Brain pericyte (primary cell): ENCODE measurements at places on chromosomes 11 and 22.

DNA sequence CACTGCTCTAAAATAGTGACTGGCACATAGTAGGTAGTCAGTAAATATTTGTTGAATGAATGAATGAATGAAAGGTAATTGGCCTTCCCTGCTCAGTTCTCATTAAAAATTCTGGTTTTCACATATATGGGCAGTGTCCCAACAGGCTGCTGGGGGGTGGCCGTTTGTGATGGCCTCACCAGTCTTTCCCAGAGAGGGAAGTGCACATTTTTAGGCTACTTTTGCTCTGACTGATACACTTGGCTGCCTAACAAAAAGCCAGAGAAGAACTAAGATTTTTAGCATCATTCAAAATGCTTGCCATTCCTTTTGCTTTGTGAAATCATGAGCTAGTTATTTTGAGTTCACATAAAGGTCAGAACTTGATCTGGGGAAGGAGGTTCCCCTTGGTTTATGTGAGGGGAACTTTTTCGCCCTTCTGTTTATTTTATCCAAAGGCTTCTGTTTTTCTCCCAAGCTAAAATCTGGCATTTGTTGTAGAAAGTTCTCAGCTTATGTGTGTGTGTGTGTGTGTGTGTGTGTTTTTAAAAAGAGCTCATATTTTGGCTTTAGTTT is 83.1 kb downstream of the PTPRJ start:
- peak; percentile 83 for DNase-seq

- DNase-seq, result peak; percentile 66
Observed at GRCh38 chr11:64181506-64182411, 4.2 kb upstream of the STIP1 start.

- DNase-seq, result no peak
Observed at GRCh38 chr11:68106165-68106940, 14.8 kb downstream of the CHKA start.

DNA sequence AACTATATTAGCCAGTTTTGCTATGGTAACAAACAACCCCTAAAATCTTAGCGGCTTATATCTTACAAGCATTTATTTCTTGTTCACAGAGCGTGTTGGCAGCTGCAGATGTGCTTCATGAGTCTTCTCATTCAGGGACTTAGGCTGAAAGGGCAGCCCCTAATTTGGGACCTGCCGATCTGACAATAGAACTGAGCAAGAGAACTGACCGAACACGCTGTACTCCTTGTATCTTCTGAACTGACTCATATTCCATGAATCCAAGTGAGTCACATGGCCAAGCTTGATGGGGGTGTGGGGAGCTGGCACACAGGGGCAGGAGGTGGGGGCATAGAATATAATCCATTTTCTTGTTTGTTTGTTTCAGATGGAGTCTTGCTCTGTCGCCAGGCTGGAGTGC is 481.7 kb upstream of the CADM1 start:
- no peak for DNase-seq

DNA sequence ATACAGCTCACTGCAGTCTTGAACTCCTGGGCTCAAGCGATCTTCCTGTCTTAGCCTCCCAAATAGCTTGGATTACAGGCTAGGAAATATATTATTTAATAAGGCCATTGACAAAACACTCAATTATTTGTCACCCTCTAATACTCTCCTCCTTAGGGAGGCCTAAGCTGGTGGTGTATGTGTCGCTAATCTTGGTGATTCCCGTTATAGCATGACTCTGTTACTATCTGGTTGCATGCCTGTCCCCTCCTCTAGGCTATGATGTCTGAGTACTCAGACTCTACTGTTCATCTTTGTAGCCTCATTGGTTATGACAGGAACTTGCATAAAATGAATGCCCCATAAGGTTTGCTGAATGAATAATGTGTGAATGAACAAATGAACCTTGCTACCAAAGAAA is 87.6 kb downstream of the USP35 start:
- no peak for DNase-seq

DNA sequence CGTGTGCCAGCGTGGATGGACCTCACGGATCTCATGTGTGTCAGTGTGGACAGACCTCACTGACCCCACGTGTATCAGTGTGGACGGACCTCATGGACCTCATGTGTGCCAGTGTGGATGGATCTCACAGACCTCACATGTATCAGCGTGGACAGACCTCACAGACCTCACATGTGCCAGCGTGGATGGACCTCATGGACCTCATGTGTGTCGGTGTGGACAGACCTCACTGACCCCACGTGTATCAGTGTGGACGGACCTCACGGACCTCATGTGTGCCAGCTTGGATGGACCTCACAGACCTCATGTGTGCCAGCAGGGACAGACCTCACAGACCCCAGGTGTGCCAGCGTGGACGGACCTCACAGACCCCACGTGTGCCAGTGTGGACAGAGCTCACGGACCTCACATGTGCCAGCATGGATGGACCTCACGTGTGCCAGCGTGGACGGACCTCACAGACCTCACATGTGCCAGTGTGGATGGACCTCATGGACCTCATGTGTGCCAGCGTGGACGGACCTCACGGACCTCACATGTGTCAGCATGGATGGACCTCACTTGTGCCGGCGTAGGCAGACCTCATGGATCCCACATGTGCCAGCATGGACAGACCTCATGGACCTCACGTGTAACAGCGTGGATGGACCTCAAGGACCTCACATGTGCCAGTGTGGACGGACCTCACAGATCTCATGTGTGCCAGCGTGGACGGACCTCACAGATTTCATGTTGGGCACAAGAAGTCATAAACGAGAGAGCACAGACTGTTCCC is 18.2 kb downstream of the TTLL8 start:
- DNase-seq, result no peak

GRCh38 chr22:39722032-39722325 is 151.4 kb downstream of the CACNA1I start:
- no peak for DNase-seq

- DNase-seq, result no peak
Observed at GRCh38 chr22:48690583-48691317, 1136.9 kb downstream of the BRD1 start.

GRCh38 chr11:35918716-35919115 is 25.1 kb upstream of the LDLRAD3 start:
- no peak for DNase-seq

DNA sequence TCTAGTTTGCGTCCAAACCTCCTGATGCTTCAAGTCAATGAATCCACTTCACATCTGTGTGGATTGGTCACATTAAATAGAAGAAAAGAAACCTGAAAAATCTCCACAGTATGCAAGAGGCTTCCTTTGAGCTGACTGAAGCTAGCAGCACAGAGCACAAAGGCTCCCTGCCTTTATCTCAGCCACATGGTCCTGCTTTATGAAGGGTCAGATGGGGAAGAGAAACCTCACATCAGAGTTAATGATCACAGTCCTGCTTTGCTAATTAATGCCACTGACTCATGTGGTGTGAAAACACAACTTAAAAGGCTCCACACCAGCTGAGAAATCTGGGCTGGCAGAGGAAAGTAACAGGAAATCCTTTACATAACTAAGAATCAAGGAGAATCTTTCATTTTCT is 1291.0 kb downstream of the LRRC4C start:
- DNase-seq, result no peak

GRCh38 chr11:130159657-130160497 is at the start of gene ST14:
ST14 (plus strand) TSS chr11:130159782; CDS start chr11:130159980, 198 bp downstream.
- DNase-seq, result no peak

DNA sequence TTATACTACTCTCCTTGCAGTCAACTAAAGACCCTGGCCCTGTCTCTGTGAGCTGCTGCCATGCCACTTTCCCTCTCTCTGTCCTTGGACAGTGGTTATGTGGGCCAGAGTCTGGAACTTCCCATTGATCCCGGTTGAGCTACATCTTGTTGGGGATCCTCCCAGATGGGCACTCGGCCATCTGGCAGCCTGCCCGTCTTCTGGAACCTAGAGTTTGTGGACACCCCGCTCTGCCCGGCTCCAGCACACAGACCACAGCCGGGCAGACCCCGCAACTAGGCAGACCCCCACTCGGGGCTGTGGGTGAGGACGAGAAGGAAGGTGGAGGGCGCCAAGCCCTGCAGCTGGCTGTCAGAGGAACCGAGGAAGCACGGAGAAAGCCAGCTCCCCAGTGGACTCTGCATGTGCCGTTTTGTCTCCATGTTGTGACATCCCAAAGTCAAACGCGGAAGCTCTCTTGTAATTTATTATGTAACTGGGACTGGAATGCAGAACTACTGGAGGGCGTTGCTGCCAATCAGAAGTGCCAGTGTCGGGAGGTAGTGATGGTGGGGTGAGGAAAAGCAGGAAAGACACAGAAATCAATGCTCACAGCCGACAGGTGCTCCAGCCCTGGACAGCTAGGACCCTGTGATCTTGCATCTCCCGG is 207.7 kb downstream of the CEP164 start:
- no peak for DNase-seq

DNA sequence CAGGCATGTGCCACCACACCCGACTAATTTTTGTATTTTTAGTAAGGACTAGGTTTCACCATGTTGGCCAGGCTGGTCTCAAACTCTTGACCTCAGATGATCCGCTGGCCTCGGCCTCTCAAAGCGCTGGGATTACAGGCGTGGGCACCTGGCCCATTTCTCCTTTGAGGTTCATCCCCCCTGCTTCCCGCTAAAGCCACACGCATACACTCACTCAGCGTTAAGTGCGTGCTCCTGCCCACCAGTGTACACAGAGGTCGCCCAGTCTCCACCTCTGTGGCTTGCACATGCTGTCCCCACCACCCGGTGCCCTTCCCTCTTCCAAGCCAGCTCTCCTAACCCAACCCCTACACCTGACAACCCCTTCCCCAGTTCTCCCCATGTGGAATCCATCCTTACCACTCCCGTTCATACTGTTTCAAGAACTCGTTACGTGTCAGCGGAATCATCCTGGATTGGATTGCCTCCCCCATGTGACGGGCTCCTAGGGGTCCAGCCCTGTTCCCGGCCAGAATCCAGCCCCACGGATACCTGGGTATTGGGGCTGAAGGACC is 15.7 kb upstream of the CYTH4 start:
- DNase-seq, result no peak

- no peak for DNase-seq
Observed at GRCh38 chr11:60182541-60183330, at the start of gene MS4A6A. MS4A6A (minus strand) TSS chr11:60183083; CDS start chr11:60181727, 1,356 bp downstream.

GRCh38 chr11:29256580-29256979 is 760.2 kb downstream of the KCNA4 start:
- DNase-seq, result no peak

DNA sequence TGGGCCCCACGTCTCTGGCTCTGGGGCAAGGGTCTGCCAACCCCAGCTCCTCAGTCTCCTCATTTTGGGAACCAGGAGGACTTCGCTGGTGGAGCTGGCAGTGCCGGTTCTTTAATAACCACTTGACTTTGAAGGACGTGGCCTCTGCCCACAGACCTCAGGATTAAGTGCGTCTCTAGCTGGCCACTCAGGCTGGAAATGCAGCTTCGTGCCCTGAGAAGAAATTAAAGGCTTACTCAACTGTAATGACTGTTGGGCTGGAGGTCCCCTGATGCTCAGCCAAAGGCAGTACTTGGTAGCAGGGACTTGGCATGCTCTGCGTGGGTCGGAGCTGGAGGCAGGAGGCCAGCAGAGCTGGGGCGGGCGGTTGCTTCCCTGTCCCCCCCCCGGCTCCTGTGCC is 16.7 kb upstream of the PARVG start:
- no peak for DNase-seq

DNA sequence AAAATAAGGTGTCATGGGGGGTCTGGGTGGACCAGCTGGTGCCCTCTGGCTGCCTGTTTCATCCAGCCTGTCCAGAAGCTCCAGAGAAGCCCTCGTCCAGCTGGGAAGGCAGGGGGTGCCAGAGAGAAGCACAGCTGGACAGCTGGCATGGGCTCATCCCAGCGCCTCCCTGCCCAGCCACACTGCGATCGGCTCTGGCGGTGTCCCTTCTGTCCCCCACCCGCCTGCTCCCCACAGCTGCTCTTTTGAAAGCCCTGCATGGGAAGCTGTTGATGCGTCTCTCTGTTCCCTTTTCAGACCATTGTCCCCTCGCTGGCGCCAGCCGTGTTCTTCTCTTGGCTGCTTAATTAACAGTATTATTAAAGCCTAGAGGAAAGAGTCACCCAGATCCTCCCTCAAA is 86.5 kb downstream of the MN1 start:
- DNase-seq, result no peak
